MM.1S (cell line): ENCODE measurements at places on chromosomes 5 and 9.

GRCh38 chr9:77811832-77812231 is 163.7 kb upstream of the GNA14 start:
- no peak for DNase-seq
- no peak overlapping the region for H3K27ac ChIP-seq
- H3K36me3 ChIP-seq: no peaks in the 10 kb centered on the region

GRCh38 chr5:123718238-123718637 is 206.3 kb downstream of the CSNK1G3 start:
- no peaks in the 10 kb centered on the region for H3K36me3 ChIP-seq
- H3K4me3 ChIP-seq: no peak overlapping the region
- no peaks in the 10 kb centered on the region for H3K4me1 ChIP-seq
- H3K27ac ChIP-seq: no peak overlapping the region

DNA sequence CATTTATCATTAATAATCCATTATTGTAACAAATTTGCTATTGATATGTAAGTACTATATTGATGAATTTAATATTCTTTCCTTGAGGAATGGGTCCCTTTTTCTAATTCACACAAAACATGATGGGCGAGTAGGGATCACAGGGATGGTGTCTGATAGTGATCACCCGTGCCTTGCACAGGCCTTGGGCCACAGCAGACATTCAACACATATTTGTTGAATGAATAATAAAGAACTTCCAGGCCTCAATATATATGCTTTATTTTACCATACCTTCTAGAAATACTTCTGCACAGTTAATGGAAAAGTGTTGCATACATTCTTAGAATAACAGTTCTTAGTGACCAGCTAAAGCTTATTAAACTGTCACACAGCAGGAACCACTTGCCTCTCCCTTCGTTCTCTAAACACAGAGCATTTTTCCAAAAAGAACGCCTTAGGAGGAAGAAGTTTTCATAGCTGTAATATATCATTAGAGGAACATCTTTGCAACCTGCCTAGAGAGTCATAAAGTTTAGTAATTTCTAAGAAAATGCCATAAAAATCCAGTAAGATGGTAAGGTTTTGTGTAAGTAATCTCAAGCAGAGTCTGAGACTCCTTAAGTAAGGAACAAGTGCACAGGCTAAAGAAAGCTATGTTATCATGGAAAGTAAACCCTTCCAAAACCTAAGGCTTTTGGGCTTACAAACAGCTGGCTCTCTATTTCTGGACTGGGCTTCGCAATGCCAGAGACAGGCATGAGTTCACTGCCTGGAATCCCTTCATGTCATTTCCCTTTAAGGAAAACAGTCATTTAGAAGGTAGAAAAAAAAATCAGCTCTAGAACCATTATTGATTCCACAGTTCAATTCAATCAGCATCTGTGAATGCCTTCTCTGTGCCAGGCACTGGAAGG is 17.7 kb downstream of the TTLL11 start:
- no peaks in the 10 kb centered on the region for H3K36me3 ChIP-seq
- no peaks in the 10 kb centered on the region for H3K4me1 ChIP-seq
- H3K27ac ChIP-seq: no peak overlapping the region
- no peak overlapping the region for H3K4me3 ChIP-seq

- no peak overlapping the region for H3K27ac ChIP-seq
- no peaks in the 10 kb centered on the region for H3K36me3 ChIP-seq
- no peak overlapping the region for H3K4me3 ChIP-seq
Observed at GRCh38 chr5:73369278-73369677, 79.3 kb downstream of the FOXD1 start.

DNA sequence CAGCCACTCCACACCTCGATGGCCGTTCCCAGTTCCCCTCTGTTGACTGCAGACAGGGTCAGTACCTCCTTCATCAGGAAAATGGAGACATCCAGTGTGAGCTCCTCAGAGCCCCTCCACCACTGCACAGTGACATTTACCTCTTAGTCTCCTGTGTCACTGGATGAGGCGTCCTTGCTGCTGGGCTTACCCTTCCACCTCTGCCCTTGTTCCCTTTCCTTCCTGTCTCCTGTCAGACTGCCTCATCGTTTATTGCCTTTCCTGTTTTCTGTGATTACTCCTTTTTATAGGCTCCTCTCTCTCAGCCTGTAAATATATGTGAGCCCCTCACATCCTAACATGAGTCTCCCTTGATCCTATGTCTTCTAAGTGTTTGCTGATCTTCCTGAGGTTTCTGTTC is 23.2 kb upstream of the SPTAN1 start:
- H3K27me3 ChIP-seq: no peaks in the 10 kb centered on the region
- H3K4me1 ChIP-seq: no peaks in the 10 kb centered on the region
- DNase-seq: no peak
- no peak overlapping the region for H3K27ac ChIP-seq
- no peaks in the 10 kb centered on the region for H3K36me3 ChIP-seq

GRCh38 chr5:44974813-44975212 is 166.1 kb downstream of the MRPS30 start:
- peaks cover 4% of the 10 kb centered on the region; the same call in 1 of the 2 replicates for H3K4me1 ChIP-seq
- no peak overlapping the region for H3K4me3 ChIP-seq
- no peaks in the 10 kb centered on the region for H3K27me3 ChIP-seq
- H3K27ac ChIP-seq: no peak overlapping the region
- H3K36me3 ChIP-seq: no peaks in the 10 kb centered on the region
- DNase-seq: no peak

DNA sequence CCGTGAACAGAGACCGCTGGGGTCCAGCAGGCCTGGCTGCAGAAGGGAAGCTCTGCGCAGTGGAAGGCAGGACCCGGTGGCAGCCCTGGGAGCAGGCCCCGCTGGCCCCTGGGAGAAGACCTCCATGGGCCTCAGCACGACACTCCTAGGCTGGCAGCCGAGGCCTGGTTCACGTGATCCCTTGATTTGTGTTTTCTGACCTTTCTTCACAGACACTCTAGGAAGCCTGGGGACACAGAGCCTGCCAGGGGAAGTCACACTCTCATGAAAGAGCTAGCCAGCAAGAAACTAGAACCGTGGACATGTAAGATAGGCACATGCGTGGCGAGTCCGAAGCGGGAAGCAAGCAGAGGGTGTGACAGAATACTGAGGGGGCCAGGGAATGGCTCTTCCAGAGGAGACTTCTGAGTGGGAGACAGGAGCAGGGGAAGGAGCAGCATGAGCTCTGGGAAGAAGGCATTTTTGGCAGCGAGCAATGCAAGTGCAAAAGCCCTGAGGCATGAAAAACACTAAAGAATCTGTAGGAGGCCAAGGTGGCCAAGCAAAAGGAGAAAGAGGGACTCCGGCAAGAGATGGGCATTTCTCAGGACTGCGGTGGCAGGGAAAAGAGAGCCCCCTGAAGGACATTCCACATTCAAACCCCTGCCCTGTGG is 26.6 kb upstream of the IL17B start:
- no peak overlapping the region for H3K27ac ChIP-seq
- no peak overlapping the region for H3K4me3 ChIP-seq
- H3K27me3 ChIP-seq: no peaks in the 10 kb centered on the region
- no peak for DNase-seq
- H3K36me3 ChIP-seq: no peaks in the 10 kb centered on the region
- H3K4me1 ChIP-seq: no peaks in the 10 kb centered on the region

DNA sequence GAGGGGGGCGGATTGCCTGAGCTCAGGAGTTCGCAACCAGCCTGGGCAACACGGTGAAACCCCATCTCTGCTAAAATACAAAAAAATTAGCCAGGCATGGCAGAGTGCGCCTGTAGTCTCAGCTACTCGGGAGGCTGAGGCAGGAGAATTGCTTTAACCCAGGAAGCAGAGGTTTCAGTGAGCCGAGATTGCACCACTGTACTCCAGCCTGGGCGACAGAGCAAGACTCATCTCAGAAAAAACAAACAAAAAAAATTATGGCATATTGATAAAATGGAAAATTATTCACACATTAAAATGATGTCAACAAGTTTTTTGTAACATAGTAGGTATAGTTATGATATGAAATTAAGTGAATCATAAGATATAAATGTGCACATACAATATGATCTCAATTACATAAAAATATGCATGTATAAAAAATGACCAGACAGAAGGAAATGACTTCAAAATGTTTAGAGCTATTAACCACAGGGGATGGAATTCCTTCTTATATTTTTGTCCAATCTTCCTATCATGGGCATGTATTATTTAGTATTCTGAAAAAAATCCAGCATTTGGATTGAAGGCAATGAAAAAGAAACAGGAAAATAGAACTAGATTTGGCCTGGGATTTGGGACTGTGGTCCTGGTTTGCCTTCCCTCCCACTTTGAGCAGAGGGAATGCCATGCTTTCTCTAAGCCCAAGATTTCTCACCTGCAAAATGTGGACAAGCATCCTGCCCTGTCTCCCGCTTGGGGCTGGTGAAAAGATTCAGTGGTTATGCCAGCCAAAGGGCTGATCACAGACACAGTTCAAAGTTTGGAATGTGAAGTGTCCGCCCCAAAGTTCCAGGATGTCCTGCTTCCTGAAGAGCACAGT is 19.5 kb downstream of the SPAAR start:
- no peak for DNase-seq
- no peaks in the 10 kb centered on the region for H3K27me3 ChIP-seq
- H3K4me1 ChIP-seq: peaks cover 16% of the 10 kb centered on the region
- H3K27ac ChIP-seq: no peak overlapping the region
- no peak overlapping the region for H3K4me3 ChIP-seq

GRCh38 chr5:180304431-180305375 is 12.8 kb upstream of the MAPK9 start:
- H3K36me3 ChIP-seq: no peaks in the 10 kb centered on the region
- peaks cover 61% of the 10 kb centered on the region for H3K27me3 ChIP-seq
- H3K4me1 ChIP-seq: no peaks in the 10 kb centered on the region
- H3K27ac ChIP-seq: no peak overlapping the region
- H3K4me3 ChIP-seq: no peak overlapping the region

GRCh38 chr5:95901676-95902627 is 59.7 kb downstream of the ELL2 start:
- H3K4me1 ChIP-seq: no peaks in the 10 kb centered on the region
- H3K36me3 ChIP-seq: 0 out of 2 replicates have a peak, but pooled peaks cover 4% of the 10 kb centered on the region
- no peak overlapping the region for H3K4me3 ChIP-seq

GRCh38 chr5:178536541-178537466 is 53.4 kb downstream of the COL23A1 start:
- H3K4me3 ChIP-seq: no peak overlapping the region
- DNase-seq: no peak
- no peaks in the 10 kb centered on the region for H3K4me1 ChIP-seq
- peaks cover 23% of the 10 kb centered on the region for H3K27me3 ChIP-seq

DNA sequence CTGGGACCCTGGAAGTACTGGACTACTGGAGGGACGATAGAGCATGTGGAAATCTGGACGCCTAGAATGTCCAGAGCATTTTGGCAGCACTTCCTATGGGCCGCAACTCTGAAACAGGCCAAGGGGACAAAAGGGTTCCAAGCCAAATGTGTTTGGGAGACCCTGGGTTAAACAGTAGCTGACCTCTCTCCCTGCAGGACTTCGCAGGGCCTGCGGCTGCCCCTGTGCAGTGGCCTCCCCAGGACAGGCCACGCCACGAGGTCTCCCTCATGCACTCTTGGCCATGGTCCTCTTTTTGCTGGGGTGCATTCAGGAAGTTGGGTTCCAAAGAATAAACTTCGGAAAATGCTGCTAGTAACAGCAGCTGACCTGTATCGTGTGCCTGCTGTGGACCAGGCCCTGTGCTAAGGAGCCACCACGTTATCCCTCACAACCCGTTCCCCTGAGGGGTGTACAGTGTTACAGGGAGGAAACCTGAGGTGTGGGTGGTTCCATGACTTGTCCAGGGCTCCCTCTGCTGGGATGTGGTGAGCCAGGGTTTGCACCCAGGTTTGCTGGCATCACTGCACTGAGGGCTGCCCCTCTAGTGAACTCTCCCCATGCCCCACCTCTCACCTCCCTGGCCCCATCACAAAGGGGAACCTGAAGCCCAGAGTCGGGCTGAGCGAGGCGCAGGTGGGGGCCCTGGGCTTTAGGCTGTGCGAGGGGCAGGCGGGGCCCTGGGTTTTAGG is 79.4 kb downstream of the AMBP start:
- no peak for DNase-seq
- no peaks in the 10 kb centered on the region for H3K36me3 ChIP-seq
- H3K4me3 ChIP-seq: no peak overlapping the region
- H3K27me3 ChIP-seq: no peaks in the 10 kb centered on the region

- no peak for DNase-seq
- H3K27ac ChIP-seq: no peak overlapping the region
- H3K4me1 ChIP-seq: no peaks in the 10 kb centered on the region
- H3K27me3 ChIP-seq: no peaks in the 10 kb centered on the region
Observed at GRCh38 chr5:164062304-164062703, 556.9 kb downstream of the MAT2B start.

DNA sequence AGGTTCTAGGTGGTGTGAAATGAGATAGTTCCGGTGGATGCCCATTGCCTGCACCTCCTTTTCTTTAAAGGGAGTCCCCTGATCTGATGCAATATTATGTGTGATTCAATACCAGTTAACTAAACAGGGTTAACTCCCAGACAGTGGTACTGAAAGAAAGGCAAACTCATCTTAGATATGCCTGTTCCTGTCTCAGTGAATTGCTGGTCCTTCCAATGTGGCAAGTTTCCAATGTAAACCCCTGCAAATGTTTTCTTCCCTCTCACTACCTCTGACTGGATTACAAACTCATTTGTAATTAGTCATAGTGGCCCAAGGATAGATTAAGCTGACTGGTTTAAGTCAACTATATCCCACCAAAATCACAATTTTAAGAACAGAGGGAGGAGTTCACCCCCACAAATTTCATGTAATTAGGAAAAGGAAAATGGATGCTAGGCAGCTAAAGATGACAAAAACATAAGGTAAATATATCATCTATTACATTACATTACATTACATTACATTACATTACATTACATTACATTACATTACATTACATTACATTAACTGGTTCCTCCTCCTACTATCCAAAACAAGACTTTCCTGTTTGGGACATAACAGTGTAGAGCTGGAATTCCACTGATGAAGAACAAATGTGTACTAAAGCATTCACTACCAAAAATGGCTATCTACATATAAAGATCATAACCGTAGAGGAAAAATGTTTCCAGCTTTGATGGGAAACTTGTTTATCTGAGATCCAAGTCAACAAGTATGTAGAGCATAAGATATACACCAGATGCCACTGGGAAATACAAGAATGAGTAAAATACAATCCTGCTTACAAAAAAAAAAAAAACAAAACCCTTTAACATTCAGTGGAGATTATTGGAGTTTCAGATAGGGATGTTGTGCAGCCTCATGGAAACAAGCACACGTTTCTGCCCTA is 121.5 kb upstream of the SNX2 start:
- H3K4me3 ChIP-seq: no peak overlapping the region
- no peaks in the 10 kb centered on the region for H3K36me3 ChIP-seq
- no peak overlapping the region for H3K27ac ChIP-seq
- no peaks in the 10 kb centered on the region for H3K27me3 ChIP-seq
- DNase-seq: no peak
